AG04449 (cell line): ENCODE measurements at places on chromosomes 3 and 15.

- no peak for DNase-seq
These were observed 33.4 kb downstream of the PRICKLE2 start for GRCh38 chr3:64191822-64192221.

DNA sequence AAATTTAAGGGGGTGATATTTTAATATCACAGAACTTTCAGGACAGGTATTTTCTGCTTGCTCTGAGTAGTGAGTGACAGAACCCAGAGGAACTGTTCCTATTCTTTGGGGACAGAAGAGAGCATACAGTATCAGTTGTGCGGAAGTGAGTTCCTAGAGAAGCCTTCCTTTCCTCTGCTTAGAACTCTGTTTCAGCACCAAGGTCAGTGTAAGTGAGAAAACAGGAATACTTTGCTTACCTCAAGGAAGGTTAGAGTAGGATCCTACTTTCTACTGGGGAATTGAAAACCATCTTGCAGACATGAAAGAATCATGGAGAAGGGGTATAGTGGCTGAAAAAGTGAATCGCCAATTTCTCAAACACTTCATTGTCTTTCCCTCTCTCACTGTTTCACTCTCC lies 542.4 kb downstream of the SQOR start:
- no peak for DNase-seq

- DNase-seq, result no peak
These were observed 6.1 kb downstream of the RASSF1 start for GRCh38 chr3:50334339-50335075.

DNA sequence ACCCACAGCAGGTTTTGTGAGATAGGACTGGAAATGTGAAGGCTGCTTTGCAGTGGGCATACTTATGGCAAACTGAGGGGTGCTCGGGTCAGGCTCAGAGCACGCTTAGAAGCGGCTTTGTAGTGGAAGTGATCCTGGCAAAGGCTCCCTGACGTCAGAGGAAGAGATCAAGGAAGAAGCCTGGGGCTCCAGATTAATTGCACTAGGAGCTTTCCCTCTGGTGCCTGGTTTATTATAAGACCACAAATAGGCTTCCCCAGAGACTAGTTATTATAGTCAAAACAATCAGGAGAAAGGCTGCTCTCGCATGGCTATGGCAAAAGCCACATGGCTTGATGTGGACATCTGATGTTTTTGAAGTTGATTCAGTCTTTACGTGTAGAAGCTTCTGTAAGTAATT lies 515.1 kb downstream of the GABRG3 start:
- no peak for DNase-seq

DNA sequence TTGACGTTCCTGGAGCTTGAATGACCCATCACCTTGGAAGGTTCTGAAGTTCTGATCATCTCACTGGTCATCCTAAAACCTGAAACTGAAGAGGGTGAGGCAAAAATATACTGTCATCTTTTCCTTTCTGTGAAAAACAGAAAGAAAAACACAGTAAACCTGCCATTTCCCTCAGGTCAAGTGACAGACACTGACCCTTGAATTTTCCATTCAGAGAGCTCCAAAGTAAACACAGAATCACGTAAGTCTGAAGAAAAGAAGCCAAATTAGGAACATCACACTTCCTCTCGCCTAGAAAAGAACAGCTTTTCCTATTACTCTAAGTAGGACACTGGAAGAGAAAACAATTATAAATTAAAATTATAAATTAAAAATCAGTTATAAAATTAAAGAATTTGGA lies 78.7 kb upstream of the TGFBR2 start:
- DNase-seq, result no peak

- DNase-seq, result no peak
These were observed 18.1 kb upstream of the LEKR1 start for GRCh38 chr3:156808025-156808424.

DNA sequence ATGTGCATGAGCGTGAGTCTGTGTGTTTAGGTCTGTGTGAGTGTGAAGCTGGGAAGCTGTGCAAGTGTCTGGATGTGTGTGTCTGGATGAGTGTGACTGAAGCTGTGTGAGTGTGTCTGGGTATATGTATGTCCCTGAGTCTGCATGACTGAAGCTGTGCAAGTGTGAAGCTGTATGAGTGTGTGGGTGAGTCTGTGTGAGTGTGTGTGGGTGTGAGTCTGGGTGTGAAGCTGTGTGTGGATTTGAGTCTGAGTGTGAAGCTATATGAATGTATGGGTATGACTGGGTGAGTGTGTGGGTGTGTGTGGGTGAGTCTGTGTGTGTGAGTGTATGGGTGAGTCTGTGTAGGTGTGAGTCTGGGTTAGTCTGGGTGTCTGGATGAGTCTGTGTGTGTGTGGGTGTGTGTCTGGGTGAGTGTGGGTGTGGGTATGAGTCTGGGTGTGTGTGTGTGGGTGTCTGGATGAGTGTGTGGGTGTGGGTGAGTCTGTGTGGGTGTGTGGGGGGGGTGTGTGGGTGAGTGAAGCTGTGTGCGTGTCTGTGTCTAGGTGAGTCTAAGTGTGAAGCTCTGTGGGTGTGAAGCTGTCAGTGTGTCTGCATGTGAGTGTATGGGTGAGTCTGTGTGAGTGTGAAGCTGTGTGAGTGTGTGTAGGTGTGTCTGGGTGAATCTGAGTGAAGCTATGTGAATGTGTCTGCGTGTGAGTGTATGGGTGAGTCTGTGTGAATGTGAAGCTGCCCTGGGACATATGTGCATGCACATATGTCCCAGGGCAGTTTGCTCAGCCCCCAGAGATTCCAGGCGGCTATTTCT lies 20.3 kb downstream of the MINAR1 start:
- DNase-seq, result no peak

GRCh38 chr15:57108296-57108695 lies 189.9 kb downstream of the TCF12 start:
- DNase-seq, result no peak

DNA sequence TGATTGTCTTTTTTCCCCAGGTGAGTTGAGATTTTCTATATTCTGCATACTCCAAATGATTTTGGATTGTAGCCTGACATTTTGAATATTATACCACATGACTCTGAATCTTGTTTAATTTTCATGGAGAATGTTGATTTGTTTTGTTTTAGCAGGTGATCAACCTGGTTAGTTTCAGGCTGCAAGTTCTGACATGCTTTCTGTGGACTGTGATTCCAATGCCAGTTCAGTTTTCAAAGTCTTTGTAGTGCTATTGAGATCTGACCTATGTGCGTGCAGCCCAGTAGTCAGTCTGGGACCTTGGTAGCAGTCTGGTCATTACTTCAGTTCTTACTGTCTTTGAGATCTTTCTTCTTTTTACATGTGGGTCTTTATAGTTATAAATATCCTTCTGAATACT lies 18.6 kb upstream of the MTMR10 start:
- no peak for DNase-seq

GRCh38 chr3:184203526-184203925 lies 17.5 kb downstream of the ABCF3 start:
- no peak for DNase-seq

- no peak for DNase-seq
These were observed 30.5 kb downstream of the ATP2B2 start for GRCh38 chr3:10474847-10475246.

DNA sequence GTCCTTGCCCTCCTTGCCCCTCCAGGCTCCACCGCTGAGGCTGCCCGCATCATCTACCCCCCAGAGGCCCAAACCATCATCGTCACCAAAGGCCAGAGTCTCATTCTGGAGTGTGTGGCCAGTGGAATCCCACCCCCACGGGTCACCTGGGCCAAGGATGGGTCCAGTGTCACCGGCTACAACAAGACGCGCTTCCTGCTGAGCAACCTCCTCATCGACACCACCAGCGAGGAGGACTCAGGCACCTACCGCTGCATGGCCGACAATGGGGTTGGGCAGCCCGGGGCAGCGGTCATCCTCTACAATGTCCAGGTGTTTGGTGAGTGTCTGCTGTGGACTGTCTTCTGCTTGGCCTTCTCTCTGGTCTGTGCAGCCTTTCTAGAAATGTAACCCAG lies 61.0 kb downstream of the BOC start:
- no peak for DNase-seq

- no peak for DNase-seq
These were observed 30.4 kb upstream of the TMCO5A start for GRCh38 chr15:37903919-37904625.

DNA sequence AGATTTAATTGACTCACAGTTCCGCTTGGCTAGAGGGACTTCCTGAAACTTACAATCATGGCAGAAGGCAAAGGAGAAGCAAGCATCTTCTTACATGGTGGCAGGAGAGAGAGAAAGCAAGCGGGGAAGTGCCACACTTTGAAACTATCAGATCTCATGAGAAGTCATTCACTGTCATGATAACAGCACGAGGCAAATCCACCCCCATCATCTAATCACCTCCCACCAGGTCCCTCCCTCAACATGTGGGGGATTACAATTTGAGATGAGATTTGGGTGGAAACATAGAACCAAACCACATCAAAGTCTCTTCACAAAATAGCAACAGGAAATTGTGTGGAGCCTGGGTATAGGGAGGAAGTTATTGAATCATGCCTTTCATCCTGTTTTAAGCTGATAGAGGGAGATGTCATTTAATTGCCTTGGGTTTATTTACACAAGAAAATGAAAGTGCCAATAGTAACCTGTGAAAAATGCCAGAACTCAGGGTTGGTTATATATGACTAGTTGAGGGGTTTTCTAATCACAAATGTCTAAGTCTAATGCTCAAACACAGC lies 624.8 kb upstream of the LMCD1 start:
- no peak for DNase-seq

GRCh38 chr3:104547031-104547430 lies 819.7 kb upstream of the ALCAM start:
- no peak for DNase-seq

DNA sequence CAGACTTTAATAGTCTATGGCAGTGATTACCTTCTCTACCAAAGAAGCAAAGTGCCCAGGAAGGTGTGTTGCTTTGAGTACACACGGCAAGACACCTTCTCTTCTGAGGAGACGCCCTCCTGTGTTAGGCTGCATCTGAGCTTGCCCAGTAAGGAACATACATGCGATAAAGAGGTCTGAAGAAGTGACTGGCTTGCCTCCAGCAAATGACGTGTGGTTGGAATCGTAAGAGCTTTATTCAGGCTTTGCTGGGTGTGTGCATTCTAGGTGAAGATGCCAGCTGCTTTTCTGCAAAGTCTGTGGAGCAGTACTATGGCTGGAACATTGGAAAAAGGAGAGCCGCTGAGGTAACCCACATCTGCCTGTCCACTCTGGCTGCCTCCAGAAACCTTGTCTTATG lies 22.4 kb downstream of the MAP6D1 start:
- no peak for DNase-seq

GRCh38 chr3:124097362-124098131 lies 105.6 kb upstream of the ROPN1 start:
- DNase-seq, result no peak

GRCh38 chr15:63063877-63064409 lies 21.4 kb downstream of the TPM1 start:
- DNase-seq, result no peak

DNA sequence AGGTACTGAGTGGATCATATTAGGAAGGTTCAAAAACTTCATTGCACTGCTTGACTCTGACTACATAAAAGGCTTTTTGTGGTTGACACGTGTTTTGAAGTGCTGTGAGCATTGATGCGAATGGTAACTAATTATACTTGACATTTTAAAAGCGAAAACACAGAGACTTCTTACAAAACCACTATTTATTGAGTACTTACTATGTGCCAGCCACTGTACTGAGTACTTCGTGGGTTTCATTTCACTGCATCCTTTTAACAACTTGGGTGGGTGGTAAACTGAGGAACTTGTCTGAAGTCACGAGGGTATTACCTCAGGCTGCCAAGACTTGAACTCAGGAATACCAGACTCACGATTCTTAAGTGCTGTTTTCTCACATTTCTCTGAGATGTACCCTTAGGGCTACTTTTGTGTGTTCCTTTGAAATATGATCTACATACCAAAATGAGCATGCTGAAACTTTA lies 45.3 kb upstream of the PPP4R2 start:
- no peak for DNase-seq

GRCh38 chr3:17979252-17979651 lies 236.8 kb upstream of the TBC1D5 start:
- no peak for DNase-seq

- no peak for DNase-seq
These were observed 96.3 kb upstream of the CHRM5 start for GRCh38 chr15:33871980-33872379.

DNA sequence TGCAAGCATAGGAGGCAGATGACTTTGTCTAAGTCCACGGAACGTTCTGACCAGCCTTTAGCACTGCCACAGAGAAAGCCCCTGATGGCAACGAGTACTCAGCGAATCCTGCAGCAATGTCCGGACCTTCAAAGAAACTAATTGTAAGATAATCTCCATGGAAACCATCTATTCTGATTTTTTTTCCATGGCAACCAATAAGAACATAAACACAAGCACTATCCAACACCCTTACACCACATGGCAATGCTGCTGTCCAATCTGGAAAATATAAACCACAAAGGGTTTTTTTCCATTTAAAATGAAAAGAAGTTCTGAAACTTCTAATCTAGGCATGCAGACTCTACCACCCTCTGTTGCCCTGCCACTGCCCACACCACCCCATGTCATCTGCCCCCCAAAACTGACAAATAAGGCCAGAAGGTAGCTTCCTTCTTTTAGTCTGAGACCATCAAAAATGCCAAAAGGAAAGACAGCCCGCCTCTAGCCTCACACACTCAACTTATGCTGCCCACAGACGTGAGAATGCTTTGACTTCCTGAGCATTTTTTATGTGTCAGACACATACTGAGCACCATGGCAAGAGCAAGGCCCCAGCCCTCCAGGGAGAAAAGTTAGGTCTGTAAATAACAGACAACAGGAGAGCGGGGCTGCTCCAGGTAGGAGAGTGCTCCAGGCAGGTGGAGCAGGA lies 44.5 kb downstream of the POC1A start:
- no peak for DNase-seq

- no peak for DNase-seq
These were observed 85.9 kb upstream of the KLHL25 start for GRCh38 chr15:85880501-85881190.

- no peak for DNase-seq
These were observed 71.6 kb downstream of the KAT2B start for GRCh38 chr3:20111836-20112235.

DNA sequence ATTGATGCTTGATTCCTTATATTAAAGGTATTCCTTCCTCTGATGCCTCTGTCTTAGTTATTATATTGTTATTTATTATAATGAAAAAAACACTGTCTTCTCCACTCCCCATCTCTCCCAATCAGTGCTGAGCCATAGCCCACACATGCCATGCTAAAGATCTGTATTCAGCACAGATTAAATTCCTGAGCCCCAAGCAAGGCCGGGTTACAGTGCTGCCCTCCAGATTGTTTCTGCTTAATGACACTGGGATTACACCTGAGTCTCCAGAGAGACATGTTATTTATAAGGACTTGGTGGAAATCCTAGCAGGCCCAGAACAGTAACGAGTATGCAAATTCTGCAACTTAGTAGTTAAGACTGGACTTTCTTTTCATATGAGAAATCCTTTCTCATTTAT lies 305.9 kb upstream of the UMPS start:
- DNase-seq, result no peak

DNA sequence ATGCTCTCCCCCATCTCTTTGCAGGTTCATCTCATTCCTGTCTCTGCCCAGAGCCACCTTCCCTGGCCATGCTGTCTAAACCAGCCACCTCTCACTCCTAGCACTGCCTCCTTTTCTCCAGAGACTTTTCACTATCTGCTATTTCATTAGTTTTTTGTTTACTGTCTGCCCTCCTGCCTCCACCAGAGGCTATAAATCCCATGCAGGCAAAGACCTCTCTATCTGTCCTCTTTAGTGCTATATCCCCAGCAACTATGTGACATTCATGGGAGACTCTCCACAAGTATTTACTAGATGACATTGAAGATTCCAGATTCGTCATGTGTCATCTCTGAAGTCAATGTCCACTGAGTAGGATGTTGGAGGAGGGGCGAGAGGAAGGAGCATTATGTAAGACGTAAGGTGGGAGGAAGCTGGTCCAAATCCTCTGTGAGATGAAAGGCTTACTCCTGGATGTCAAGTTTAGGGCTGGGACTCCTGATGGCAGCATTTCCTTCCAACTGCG lies 3.4 kb upstream of the FAM43A start:
- DNase-seq, result no peak
